ENCODE measurements at places on chromosomes 1 and 21. TPM values are rescaled to one million over a fixed set of nuclear protein-coding genes. Genes with fewer than 3 reads are reported as not detected.

GRCh38 chr1:3174487-3175247, 105.7 kb downstream of the PRDM16 start:
- no peak overlapping the region for H3K4me3 ChIP-seq
- no peak for DNase-seq
- H3K36me3 ChIP-seq = no peaks in the 10 kb centered on the region
- no peak overlapping the region for H3K27ac ChIP-seq
- H3K4me1 ChIP-seq = no peaks in the 10 kb centered on the region

- peak overlapping the region; percentile 84 for H3K27ac ChIP-seq
- H3K4me1 ChIP-seq = peaks cover 48% of the 10 kb centered on the region
- no peak overlapping the region for H3K4me3 ChIP-seq
- DNase-seq = no peak
- H3K27me3 ChIP-seq = no peaks in the 10 kb centered on the region
- no peaks in the 10 kb centered on the region for H3K36me3 ChIP-seq
These were observed 14.5 kb upstream of the CDC42 start for GRCh38 chr1:22038036-22038435.

The RCSD1 gene
- 81.9 TPM for total RNA-seq

DNA sequence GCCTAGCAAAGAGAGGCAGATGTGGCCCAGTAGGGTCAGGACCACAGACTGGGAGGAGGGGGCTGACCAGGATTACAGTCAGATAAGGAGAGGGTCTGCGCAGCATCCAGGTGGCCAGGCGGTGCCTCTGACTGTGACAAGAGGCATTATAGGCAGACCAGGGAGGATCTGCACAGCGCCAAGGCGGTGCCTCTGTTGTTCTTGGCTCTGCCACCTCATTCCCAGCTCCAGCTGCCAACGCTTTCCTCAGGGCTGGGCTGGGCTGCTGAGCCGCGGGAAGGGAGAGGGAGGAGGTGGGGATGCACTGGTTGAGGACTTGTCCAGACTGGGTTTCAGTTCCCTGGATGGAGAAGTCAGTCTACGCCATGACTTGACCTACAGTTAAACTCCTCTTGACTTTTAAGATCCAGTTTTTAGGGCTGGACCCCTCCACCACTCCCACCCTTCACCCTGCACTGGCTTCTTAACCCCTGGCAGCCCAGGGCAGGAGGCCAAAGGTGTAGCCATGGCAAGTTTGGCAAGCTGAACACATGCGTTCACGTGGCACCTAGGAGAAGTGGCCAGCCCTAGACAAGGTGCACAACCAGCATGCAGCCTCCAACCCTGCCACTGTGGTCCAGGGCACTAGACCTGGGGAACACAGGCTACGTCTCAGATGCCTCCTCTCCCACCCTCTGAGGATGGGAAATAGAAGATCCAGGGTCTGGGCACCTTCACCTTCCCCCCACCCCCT, 4.5 kb upstream of the CRABP2 start:
- H3K36me3 ChIP-seq = no peaks in the 10 kb centered on the region
- no peak for DNase-seq
- H3K27me3 ChIP-seq = peaks cover 23% of the 10 kb centered on the region
- no peak overlapping the region for H3K27ac ChIP-seq
- H3K4me3 ChIP-seq = no peak overlapping the region

The PKN2 gene
- 26.0 TPM for total RNA-seq

DNA sequence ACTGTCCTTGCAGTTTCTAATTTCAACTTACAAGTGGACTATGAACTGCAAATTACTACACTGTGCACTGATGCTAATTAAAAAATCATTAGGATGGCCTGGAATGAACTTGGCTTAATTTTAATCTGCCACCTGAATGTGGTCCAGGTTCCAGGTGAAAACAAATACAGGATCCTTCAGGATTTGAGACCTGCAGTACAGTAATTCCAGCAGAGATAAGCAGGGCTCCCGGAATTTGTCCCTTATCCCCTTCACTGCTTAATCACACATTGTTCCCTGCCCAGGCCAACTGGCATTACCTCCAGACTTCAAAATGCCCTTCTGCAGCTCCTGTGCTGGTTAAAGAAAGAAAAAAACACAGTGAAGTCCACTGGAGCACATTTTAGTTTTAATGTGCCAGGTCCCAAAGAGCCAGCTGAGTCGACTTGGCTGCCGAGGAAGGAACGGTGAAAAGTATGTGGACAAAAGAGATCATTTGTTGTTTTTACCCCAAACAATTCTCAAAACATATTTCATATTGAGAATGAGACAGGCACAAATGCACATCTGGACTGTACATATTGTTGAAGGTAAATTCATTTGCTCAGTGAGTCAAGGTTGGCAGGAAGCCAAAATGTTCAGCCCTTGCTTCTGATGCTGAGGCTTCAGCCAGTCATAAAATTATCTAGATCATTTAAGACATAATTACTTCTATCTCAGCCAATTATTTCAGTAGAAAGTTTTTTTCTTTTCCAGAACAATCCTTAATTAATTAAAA, 28.3 kb downstream of the DEGS1 start:
- H3K27me3 ChIP-seq = no peaks in the 10 kb centered on the region
- H3K36me3 ChIP-seq = no peaks in the 10 kb centered on the region
- no peak overlapping the region for H3K27ac ChIP-seq

- H3K4me1 ChIP-seq = no peaks in the 10 kb centered on the region
- no peak overlapping the region for H3K4me3 ChIP-seq
- H3K27me3 ChIP-seq = peaks cover 7% of the 10 kb centered on the region
These were observed 14.6 kb downstream of the ARHGEF10L start for GRCh38 chr1:17553975-17554700.

GRCh38 chr1:15400627-15401026, 9.1 kb upstream of the EFHD2 start:
- H3K4me1 ChIP-seq = no peaks in the 10 kb centered on the region
- H3K27ac ChIP-seq = no peak overlapping the region
- H3K36me3 ChIP-seq = no peaks in the 10 kb centered on the region
- DNase-seq = no peak
- H3K27me3 ChIP-seq = peaks cover 12% of the 10 kb centered on the region

The FMOD gene
- 4.1 TPM for total RNA-seq

The GPATCH2 gene
- total RNA-seq = 12.9 TPM

DNA sequence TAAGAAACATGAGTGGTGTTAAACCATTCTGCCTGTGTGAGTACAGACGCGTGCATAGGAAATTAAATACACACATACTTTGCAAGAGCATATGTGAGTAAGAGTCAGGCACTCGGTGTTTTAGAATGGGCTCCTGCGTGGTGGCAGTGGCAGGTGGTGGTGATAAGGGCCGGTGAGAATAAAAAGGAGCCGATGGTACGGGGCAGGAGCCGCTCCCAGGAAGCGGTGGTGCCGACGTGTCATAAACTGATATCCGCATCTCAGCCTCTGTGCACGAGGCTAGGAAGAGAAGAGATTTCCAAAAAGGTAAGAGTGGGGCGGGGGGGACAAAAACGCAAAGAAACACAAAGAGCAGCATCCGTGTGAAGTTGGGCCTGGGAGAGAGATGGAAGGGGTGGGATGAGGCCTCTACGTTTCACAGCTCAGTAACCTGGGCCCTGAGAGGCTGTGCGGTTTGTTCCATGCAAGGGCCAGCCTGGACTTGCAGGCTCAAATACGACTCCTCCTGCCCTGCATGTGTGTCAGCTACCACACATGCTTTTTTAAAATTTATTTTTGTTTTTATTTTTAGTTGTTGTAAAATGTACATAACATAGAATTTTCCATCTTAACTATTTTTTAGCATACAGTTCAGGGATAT, 127.7 kb upstream of the COL6A1 start:
- no peaks in the 10 kb centered on the region for H3K36me3 ChIP-seq
- H3K4me3 ChIP-seq = no peak overlapping the region
- no peak for DNase-seq
- no peaks in the 10 kb centered on the region for H3K27me3 ChIP-seq
- H3K27ac ChIP-seq = no peak overlapping the region

GRCh38 chr1:36134505-36135329, 9.7 kb upstream of the COL8A2 start:
- no peaks in the 10 kb centered on the region for H3K27me3 ChIP-seq
- no peak overlapping the region for H3K27ac ChIP-seq
- DNase-seq = no peak
- H3K4me1 ChIP-seq = no peaks in the 10 kb centered on the region
- no peak overlapping the region for H3K4me3 ChIP-seq

The OR6K3 gene
- not detected for total RNA-seq

GRCh38 chr1:119302011-119302410, 66.6 kb upstream of the HAO2 start:
- H3K4me1 ChIP-seq = no peaks in the 10 kb centered on the region
- no peak overlapping the region for H3K27ac ChIP-seq
- H3K27me3 ChIP-seq = peaks cover 22% of the 10 kb centered on the region
- no peak overlapping the region for H3K4me3 ChIP-seq
- H3K36me3 ChIP-seq = no peaks in the 10 kb centered on the region
- no peak for DNase-seq

DNA sequence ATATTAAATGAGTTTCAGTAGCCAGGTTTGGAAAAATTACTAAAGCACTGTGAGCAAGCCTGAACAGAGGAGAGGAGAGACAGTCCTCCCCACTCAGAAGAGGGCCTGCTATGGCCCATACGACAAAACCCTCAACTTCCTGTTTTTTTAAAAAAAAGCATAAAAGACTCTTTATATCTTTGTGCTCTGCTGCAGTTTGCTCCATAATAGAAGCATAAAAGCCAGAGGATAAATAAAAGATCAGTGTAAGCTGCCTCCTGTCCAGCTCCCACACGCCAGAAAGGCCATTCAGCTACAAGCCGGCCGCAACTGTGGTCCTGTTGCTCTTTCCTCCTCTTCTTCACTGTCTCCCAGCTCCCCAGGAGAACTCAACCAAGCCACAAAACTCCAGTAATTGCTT, 37.8 kb downstream of the NID1 start:
- H3K27me3 ChIP-seq = peaks cover 7% of the 10 kb centered on the region
- no peak overlapping the region for H3K27ac ChIP-seq
- no peak overlapping the region for H3K4me3 ChIP-seq
- H3K4me1 ChIP-seq = peaks cover 5% of the 10 kb centered on the region
- no peak for DNase-seq
- no peaks in the 10 kb centered on the region for H3K36me3 ChIP-seq

DNA sequence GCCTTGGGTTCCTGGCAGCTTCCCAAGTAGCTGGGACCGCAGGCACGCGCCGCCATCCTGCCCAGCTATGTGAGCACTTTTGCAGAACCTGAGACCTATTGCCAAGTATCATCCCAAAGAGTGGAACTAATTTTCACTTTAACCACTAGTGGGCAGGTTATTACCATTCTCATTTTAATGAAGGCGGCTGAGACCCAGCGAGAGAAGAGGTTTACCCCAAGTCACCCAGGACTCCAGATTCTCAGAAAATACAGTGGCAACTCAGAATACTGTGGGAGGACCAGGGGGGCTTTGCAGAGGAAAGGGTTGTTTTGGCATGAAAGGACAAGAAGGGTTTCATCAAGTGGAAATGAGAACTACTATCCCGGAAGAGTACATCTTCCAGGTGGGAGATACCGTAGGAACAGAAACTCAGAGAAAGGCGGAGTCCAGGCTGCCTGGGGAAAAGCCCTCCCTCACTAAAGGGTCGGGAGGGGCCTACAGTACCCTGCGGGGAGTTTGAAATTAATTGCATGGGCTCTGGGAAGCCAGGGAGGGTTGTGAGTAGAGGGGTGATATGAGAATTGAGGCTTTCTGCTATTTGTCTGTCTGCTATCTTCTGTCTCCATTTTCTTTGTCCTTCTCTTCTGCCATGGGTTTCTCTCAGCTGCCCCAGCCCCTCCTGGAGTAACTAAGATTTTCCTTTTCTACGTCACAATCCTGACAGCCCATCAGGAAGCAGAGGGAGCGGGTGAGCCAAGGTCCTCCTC, 7.2 kb upstream of the SEMA4A start:
- peak overlapping the region; percentile 64 for H3K4me3 ChIP-seq
- peak; percentile 35 for DNase-seq
- H3K4me1 ChIP-seq = peaks cover 43% of the 10 kb centered on the region
- peak overlapping the region; percentile 90 for H3K27ac ChIP-seq

DNA sequence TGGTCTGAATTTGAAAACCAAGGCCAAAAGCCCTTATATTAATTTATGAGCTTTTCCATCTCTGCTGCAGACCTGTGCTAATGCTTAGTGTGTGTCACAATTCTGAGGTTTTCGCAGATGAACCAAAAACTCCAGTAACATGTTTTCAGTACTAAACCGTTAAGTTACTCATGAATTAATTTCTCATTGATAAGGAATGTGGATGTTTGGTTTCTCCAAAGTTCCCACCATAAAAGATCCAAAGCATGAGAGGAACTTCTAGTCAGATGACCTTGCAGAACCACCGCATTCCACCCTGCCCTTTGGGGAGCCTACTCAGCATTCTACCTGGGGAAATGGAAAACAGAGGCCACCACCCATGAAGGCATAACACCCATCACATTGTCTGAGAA, 7.5 kb upstream of the LEPR start:
- no peak overlapping the region for H3K4me3 ChIP-seq
- no peak overlapping the region for H3K27ac ChIP-seq
- H3K27me3 ChIP-seq = peaks cover under 1% of the 10 kb centered on the region
- no peak for DNase-seq

GRCh38 chr1:87955038-87955437, 626.4 kb downstream of the LMO4 start:
- H3K36me3 ChIP-seq = no peaks in the 10 kb centered on the region
- no peak for DNase-seq
- H3K4me3 ChIP-seq = no peak overlapping the region
- no peaks in the 10 kb centered on the region for H3K4me1 ChIP-seq
- H3K27me3 ChIP-seq = peaks cover 12% of the 10 kb centered on the region
- no peak overlapping the region for H3K27ac ChIP-seq
